ENCODE measurements at places on chromosomes 12 and 14. TPM values are rescaled to one million over a fixed set of nuclear protein-coding genes. Genes with fewer than 3 reads are reported as not detected.

DNA sequence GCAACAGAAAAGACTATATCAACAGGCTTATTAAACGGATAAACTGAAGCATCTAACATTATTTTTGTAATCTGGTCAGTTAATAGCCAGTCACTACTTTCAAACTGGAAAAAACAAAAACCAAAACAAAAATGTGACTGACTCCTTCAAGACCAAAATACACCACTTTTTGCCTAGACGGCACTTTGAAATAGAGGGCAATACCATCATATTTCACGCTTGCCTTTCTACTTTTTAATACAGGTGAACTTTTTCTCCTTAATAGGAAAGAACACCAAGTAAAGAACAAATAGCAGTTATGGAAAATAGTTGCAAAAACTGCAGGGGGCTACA is 550 bp upstream of the NUP107 start:
- peaks cover 10% of the 10 kb centered on the region for H3K36me3 ChIP-seq
- peak overlapping the region; percentile 97 for H3K4me3 ChIP-seq
- peaks cover 26% of the 10 kb centered on the region for H3K4me1 ChIP-seq
- no peak for DNase-seq
- H3K27ac ChIP-seq, result peak overlapping the region; percentile 95

TSPAN19 gene
- total RNA-seq, result 0.59 TPM

GRCh38 chr12:30754383-30754749 is 385 bp downstream of the CAPRIN2 start:
- no peak for DNase-seq
- H3K27ac ChIP-seq, result peak overlapping the region; percentile 78
- peaks cover 14% of the 10 kb centered on the region for H3K4me1 ChIP-seq
- peaks cover 6% of the 10 kb centered on the region for H3K36me3 ChIP-seq

SCFD1 gene
- total RNA-seq, result 38.7 TPM

STRAP gene
- 138 TPM for total RNA-seq

RAPGEF3 gene
- 81.5 TPM for total RNA-seq

- no peaks in the 10 kb centered on the region for H3K36me3 ChIP-seq
- no peaks in the 10 kb centered on the region for H3K27me3 ChIP-seq
- H3K27ac ChIP-seq, result no peak overlapping the region
- H3K4me3 ChIP-seq, result no peak overlapping the region
Observed at GRCh38 chr12:59398164-59398563, 197.7 kb upstream of the SLC16A7 start.

RNU4-1 gene
- 6,066 TPM for total RNA-seq

TRPV4 gene
- total RNA-seq, result 7.0 TPM

SERPINA6 gene
- not detected for total RNA-seq

DNA sequence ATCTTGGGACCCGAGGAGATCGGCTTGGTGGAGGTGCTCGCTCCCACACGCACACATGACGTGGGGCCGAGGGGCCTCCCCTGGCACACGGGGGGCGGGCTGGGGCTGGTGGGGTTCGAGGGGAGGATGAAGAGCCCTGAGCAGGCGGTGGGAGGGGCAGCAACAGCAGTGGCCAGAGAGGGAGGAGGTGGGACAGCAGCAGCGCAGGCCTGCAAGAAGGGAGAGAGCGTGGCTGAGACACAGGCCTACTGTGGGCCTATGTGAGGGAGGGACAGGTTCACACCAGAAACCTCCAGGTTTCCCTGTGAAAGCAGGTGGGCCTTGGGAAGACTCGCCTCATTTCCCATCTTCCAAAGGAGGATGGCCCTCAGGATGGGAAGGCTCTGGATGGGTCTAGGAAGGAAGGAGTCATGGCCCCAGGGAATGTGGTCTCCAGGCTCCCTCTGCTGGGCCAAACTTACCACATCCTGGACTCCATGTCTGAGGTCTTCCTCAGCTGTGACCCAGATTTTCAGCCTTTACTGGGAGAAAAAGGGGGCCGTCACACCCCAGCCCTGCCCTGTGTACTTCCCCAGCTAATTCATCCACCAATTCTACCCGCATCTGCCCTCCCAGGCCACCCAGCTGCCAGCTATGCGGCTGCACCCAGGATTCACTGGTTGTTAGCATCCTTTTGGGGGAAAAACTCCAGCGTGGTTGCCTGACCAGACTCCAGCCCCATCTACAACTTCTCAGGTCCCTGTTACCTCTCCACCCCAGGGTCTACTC is 2.8 kb downstream of the PIANP start:
- DNase-seq, result peak; percentile 71
- H3K36me3 ChIP-seq, result peaks cover 22% of the 10 kb centered on the region
- peak overlapping the region; percentile 77 for H3K4me3 ChIP-seq
- H3K27ac ChIP-seq, result peak overlapping the region; percentile 9
- peaks cover 13% of the 10 kb centered on the region for H3K4me1 ChIP-seq
- H3K27me3 ChIP-seq, result peaks cover 28% of the 10 kb centered on the region

DNA sequence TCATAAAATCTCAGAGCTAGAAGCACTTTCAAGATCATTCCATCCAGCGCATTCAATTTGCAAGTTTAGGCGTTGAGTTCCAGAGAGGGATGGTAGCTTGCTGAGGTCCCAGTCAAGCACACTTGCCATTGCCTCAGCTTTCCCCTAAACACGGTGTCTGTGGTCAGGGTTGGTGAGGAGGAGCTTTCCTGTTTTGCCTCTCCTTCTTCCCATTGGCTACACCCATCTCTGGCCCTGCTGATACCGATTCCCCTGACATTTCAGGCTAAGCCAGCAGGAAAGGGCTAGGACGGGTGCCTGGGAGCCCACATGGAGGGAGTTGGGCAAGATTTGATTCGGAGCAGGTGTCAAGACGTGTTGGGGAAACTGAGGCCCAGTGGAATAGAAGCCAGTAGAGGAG is 9.1 kb downstream of the NFATC4 start:
- H3K27ac ChIP-seq, result no peak overlapping the region
- peaks cover 4% of the 10 kb centered on the region for H3K36me3 ChIP-seq
- DNase-seq, result no peak
- peaks cover 5% of the 10 kb centered on the region for H3K27me3 ChIP-seq
- no peak overlapping the region for H3K4me3 ChIP-seq

TAS2R8 gene
- 0.44 TPM for total RNA-seq

DNA sequence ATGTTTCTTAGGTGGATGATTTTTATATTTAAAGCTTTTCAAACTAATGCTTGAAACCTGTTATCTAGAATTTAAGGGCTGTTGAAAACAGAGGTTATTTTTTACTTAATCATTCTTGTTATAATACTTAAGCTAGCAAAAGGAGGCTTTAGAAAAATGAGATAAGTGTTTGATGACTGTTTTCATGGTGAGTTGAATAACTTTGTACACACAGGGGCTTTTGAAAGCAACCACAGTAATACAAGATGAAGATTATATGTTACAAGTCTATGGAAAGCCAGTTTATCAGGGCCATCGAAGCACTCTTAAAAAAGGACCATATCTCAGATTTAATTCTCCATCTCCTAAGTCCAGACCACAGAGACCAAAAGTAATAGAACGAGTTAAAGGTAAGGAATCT is 33.3 kb downstream of the KIAA0586 start:
- H3K27me3 ChIP-seq, result no peaks in the 10 kb centered on the region
- DNase-seq, result no peak
- no peaks in the 10 kb centered on the region for H3K4me1 ChIP-seq
- H3K36me3 ChIP-seq, result no peaks in the 10 kb centered on the region
- H3K4me3 ChIP-seq, result no peak overlapping the region

- no peak overlapping the region for H3K27ac ChIP-seq
- DNase-seq, result no peak
- H3K4me3 ChIP-seq, result no peak overlapping the region
- peaks cover 5% of the 10 kb centered on the region for H3K36me3 ChIP-seq
Observed at GRCh38 chr12:21502164-21502496, 541 bp downstream of the GOLT1B start.

- H3K27me3 ChIP-seq, result no peaks in the 10 kb centered on the region
- no peaks in the 10 kb centered on the region for H3K36me3 ChIP-seq
- no peak for DNase-seq
- H3K4me3 ChIP-seq, result no peak overlapping the region
- H3K4me1 ChIP-seq, result peaks cover 12% of the 10 kb centered on the region
Observed at GRCh38 chr14:56952766-56953473, 142.6 kb upstream of the OTX2 start.

ATXN3 gene
- total RNA-seq, result 32.7 TPM

DNA sequence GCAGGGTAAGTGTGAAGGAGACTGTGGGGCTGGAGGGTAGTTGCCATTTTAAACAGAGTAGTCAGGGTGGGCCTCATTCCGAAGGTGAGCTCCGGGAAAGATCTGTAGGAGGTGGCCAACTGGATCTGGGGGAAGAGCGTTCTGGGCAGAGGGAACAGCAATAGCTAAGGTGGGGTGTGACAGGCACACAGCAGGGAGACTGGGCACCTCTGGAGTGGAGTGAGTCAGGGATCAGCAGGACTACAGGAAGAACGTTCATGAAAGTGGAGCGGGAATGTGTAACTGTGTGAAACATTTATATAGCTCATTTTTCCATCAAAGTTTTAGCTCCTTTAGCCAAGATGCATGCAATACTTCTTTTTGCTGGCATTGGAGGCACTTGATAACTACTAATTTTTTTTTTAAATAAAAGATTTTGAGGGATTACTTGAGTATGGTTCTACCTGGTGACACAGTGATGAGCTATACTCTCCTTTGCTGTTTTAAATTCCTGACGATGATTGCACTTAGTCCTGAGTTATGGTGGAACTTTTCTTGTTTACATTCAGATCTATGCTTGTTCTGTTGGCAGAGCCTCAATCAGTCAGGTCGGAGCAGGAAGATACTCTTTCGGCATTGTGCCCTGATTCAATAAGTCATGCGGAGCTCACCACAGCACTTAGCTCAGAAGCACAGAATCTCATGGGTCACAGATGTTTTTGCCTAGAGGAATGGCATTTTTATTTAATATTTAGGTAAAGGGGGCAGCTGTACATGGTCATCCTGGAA is 106.4 kb downstream of the WIF1 start:
- peaks cover 6% of the 10 kb centered on the region for H3K27me3 ChIP-seq
- no peaks in the 10 kb centered on the region for H3K36me3 ChIP-seq
- peaks cover 6% of the 10 kb centered on the region for H3K4me1 ChIP-seq
- no peak overlapping the region for H3K4me3 ChIP-seq

DNA sequence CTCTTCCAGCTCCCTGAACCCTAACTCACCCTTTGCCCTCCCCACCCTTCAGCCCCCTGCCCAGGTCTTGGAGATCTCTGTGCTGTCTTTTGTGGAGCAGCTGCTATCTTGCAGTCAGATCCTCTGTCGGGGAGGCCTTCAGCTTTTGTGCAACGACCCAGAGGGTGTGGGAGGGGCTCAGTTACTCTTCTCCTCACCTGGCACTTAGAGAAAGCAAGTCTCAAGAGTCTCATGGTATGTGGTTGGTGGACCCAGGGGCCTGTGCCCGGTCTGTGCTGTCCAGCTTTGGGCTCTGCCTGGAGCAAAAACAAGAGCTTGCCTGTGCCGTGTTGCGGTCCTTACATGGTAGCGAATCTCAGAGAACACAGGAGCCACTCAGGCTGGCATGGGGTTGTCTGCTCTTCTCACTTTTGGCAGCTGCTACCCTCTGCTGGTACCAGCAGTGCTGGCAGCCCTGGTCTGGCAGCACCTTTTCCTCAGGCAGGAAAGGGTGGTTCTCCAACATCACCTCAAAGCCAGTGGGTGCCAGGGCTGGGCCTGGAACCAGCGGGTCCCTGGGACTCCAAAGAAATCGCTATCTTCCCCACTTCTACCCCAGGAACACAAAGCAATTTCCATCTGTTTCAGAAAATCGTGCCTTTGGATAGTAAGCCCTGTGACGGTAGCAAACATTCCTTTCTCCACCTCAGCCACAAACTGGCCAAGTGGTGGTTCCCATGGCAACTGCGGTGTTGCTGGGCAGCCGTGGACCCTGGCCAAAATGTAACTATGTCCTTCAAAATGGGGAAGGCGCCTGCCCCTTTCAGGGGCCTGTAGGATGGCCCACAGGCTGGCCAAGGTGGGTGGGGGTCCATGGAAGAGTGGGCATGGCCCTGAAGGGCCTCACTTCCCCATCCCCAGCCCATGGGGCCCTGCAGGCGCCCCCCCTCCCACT is 90.0 kb downstream of the RIN3 start:
- peaks cover 26% of the 10 kb centered on the region for H3K4me1 ChIP-seq
- H3K4me3 ChIP-seq, result no peak overlapping the region
- no peak overlapping the region for H3K27ac ChIP-seq
- H3K36me3 ChIP-seq, result no peaks in the 10 kb centered on the region
- DNase-seq, result no peak

RBP5 gene
- total RNA-seq, result 1.0 TPM

DNA sequence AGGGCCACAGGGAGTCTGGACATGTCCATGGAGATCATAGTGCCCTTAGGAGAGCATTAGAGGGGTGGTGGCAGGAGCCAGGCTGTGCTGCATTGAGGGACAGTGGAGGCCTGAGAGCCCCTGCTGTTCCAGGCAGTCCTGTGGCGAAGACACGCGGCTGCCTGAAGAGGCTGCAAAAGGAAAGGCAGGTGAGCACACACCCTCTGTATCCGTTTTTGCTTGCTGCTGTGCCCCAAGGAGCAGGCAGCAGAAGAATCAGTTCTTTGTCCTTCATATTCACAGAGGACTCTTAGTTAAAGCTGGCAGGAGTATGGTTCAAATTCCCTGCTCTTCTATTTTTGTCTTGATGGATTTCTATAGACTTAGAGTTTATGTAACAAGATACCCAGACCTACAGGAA is 4.5 kb downstream of the SLC35E3 start:
- peaks cover 29% of the 10 kb centered on the region for H3K36me3 ChIP-seq
- DNase-seq, result no peak
- H3K27ac ChIP-seq, result no peak overlapping the region
- H3K4me1 ChIP-seq, result peaks cover 11% of the 10 kb centered on the region
- H3K27me3 ChIP-seq, result peaks cover 6% of the 10 kb centered on the region
- H3K4me3 ChIP-seq, result no peak overlapping the region

BAZ1A gene
- 27.2 TPM for total RNA-seq

PTPRR gene
- 0.33 TPM for total RNA-seq

GPRC5D gene
- not detected for total RNA-seq

- no peaks in the 10 kb centered on the region for H3K27me3 ChIP-seq
- peak overlapping the region; percentile 53 for H3K27ac ChIP-seq
- H3K36me3 ChIP-seq, result peaks cover 22% of the 10 kb centered on the region
- H3K4me1 ChIP-seq, result peaks cover 9% of the 10 kb centered on the region
- no peak overlapping the region for H3K4me3 ChIP-seq
Observed at GRCh38 chr12:31715283-31715825, 13.5 kb downstream of the AMN1 start.

EML1 gene
- 10.0 TPM for total RNA-seq

GRCh38 chr14:57049848-57050247 is 218.9 kb downstream of the EXOC5 start:
- no peak overlapping the region for H3K4me3 ChIP-seq
- no peak for DNase-seq
- no peaks in the 10 kb centered on the region for H3K27me3 ChIP-seq
- H3K27ac ChIP-seq, result no peak overlapping the region
- peaks cover 3% of the 10 kb centered on the region for H3K36me3 ChIP-seq
- H3K4me1 ChIP-seq, result peaks cover 21% of the 10 kb centered on the region
